ENCODE measurements at places on chromosomes 7 and 10.
A peak's percentile ranks its signal among the peaks of the same experiment; 100 is the strongest.

DNA sequence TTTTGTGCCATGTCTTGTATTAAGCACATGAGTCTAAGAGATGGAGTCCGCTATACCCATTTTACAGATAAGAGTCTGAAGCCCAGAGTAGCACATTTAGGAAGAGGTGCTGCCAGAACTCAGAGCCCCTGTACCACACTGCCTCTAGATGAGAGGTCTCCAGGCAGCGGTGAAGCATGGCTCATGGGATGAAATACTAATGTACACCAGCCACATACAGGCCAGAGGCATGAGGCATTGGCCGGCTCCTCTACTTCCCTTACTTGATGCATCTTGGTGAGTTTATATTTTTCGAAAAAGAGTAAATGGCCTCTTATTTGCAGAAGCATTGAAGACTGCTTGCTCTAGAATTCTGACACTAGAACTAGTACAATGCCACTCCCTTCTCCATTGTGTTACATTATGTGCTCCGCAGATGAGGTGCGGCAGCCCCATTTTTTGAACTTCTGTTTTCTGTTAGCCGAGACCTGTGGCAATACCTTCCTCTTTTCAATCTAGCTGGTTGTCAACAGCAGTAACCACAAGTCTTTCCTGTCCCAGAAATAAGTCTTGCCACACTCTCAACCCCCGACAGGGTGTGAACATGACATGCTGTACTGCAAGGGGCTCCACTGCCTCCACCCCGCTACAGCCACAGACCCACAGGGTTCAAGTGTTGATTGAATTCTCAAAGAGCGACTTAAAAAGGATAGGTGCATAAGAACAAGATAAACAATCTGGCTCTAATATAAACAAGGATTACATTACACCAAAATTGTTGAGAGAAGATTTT lies 145.3 kb downstream of the CELF2 start:
- DNase-seq: peak; percentile 59

DNA sequence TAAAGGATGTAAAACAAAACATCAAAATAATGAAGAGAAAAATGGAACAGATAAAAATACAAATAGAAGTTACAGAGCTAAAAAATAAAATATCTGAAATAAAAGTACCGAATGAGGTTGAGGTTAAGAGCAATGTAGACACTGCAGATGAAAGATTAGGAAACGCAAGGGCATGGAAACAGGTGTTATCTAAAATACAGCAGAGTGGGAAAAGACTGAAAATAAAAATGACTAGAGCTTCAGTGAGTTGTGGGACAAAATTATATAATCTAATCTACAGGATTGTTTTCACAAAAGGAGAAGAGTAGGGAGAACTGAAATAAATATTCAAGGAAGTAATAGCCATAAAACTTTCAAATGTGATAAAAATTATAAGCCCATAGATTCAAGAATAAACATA lies 123.8 kb downstream of the PTEN start:
- no peak for DNase-seq

- no peak for DNase-seq
These were observed 13.4 kb downstream of the WDR86 start for GRCh38 chr7:151396328-151396970.

GRCh38 chr10:23063045-23063972 lies 32.1 kb upstream of the MSRB2 start:
- DNase-seq: no peak

- DNase-seq: no peak
These were observed 18.0 kb downstream of the RBAK start for GRCh38 chr7:5063698-5064097.

GRCh38 chr10:84353052-84353803 lies 24.8 kb downstream of the CCSER2 start:
- DNase-seq: no peak

DNA sequence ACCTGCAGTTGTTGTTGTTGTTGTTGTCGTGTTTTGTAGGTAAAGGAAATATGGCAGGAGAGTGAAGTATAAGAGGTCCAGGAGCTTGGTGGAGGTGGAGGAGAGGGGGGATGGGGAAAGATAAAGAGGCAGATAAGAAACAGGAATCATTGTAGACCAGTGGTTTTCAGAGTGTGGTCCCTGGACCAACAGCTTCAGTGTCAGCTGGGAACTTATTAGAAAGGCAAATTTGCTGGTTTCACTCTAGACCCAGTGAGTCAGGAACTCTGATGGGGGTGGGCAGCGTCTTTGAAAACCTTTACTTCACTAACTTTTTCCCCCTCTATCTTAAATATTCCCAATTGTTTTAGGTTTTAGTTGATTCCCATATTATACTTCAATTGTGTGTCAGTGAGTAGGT lies 241.5 kb downstream of the AUTS2 start:
- DNase-seq: no peak

DNA sequence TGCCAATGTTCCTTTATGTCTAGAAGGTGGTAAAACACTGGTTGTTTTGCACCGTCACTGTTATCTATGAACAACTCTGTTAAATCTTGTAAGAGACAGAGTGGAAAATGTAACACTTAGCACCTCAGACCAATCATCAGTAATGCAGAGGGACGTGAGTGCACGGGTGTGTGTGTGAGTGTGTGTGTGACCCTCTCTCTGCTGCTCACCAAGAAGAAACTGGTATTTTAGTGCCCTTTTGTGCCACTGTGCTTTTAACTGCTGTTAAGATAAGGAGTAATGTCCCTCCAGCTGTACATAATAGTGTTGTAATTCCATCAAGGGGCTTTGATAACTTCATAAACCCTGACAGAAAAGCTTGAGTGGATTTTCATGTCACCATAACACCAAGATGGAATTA lies 130.1 kb downstream of the CREB5 start:
- no peak for DNase-seq

DNA sequence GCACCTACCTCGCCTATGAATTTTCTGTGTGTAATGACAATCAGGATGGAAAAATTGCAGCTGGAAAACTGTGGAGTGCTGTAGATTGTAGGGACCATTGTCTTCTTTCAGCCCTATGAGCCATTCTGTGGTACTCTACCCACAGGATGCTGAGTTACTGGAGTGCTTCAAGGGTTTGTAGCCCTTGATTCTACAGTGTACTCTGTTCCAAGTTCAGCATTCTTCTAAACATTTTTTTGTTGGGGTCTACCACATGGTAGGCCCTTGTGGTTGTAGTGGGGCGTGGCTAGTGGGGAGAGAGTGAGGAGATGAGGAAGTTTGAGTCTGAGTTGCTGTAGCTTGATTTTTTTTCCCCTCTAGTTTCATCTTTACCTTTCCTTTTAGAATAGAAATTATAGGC lies 33.5 kb downstream of the REEP3 start:
- DNase-seq: no peak

GRCh38 chr7:157151626-157152339 lies 13.1 kb downstream of the UBE3C start:
- no peak for DNase-seq

- no peak for DNase-seq
These were observed 107.3 kb upstream of the SGCE start for GRCh38 chr7:94763268-94763667.

- no peak for DNase-seq
These were observed 124.9 kb downstream of the CYP26A1 start for GRCh38 chr10:93198401-93199131.

DNA sequence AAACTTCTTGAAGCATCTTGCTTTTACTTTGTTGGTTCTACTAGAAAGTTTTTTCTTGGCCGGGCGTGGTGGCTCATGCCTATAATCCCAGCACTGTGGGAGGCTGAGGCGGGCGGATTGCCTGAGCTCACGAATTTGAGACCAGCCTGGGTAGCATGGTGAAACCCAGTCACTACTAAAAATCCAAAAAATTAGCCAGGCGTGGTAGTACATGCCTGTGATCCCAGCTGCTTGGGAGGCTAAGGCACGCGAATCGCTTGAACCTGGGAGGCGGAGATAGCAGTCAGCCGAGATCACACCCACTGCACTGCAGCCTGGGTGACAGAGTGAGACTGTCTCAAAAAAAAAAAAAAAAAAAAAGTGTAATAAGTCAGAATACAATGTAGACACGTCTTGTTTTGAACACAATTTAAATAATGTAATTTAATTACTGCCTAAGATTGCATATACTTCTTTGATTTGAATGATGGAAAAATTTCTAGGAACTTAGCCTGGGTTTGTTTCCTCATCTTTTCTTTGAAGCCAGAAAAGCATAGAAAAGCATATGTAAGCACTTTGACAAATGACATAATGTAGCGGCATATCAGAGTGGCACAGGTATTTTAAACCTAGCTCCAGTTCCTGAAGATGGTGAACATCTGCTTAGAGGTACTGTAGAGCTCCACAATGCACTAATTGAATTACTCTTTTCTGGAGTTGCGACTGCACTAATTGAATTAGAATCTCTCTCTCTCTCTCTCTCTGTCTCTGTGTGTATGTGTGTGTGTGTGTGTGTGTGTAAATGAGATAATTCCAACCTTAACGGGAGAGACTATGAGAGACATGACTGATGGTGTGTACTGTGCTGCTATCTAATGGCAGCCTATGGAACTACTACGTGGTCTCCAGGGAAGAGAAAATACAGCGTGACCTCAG lies 87.8 kb downstream of the BTRC start:
- no peak for DNase-seq

DNA sequence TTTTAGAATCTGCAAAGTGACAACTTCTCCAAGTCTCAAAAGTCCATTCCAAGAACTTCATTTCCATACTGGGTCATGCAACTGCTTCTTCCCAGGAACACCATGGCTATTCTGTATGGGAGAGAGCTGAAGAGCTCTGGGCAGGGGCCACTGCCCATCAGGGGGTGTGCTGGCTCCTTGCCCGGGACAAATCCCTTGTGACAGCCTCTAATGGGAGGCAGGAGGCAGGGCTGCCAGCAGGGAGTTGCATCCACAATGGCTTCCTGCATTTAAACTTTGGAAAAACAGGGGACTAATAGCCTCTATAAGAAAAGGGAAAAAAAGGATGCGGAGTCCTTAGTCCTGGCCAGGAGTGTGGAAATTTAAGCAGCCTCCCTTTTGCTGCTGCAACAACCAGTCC lies 18.4 kb upstream of the FRMD4A start:
- DNase-seq: no peak

DNA sequence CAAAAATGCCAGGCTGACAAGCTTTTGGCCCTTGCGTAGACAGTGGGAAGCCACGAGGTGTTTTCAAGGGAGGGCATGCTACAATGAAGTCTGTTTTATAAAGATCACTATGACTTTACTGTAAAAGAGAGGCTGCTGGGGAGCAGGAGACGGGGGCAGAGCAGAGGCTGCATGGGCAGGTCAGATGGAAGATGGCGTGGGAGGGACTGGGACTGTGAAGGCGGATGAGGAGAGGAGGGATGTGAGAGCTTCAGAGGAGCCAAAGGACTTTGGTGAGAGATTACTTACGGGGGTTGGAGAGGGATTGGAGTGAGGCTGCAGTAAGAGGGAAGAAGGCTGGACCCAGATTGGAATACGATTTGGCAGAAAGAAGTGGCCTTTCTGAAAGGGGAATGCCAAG lies 86.6 kb upstream of the PCBD1 start:
- no peak for DNase-seq

GRCh38 chr10:78078539-78079330 lies 45.1 kb downstream of the RPS24 start:
- DNase-seq: no peak

GRCh38 chr7:142867398-142868187 lies 12.7 kb downstream of the EPHB6 start:
- no peak for DNase-seq

DNA sequence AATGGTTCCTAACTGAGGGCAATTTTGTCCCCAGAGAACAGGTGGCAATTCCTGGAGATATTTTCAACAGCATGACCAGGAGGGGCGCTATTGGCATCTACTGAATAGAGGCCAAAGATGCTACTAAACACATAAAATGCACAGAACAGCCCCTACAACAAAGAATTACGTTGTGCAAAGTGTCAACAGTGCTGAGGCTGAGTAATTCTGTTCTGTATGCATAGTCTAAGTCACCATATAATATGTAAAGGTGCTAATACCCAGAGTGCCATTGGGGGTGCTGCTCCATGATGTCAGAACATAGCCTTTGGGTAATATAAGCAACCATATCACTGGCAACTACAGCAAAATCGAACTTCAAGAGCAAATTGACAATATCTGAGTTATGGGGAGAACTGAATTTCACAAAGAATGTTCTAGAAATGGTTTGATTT lies 213.3 kb upstream of the PHYHIPL start:
- no peak for DNase-seq

- DNase-seq: no peak
These were observed 82.2 kb downstream of the RAB11FIP2 start for GRCh38 chr10:117964536-117964935.
